Astrocyte of the cerebellum (primary cell): ENCODE measurements at places on chromosomes 5 and 9.

DNA sequence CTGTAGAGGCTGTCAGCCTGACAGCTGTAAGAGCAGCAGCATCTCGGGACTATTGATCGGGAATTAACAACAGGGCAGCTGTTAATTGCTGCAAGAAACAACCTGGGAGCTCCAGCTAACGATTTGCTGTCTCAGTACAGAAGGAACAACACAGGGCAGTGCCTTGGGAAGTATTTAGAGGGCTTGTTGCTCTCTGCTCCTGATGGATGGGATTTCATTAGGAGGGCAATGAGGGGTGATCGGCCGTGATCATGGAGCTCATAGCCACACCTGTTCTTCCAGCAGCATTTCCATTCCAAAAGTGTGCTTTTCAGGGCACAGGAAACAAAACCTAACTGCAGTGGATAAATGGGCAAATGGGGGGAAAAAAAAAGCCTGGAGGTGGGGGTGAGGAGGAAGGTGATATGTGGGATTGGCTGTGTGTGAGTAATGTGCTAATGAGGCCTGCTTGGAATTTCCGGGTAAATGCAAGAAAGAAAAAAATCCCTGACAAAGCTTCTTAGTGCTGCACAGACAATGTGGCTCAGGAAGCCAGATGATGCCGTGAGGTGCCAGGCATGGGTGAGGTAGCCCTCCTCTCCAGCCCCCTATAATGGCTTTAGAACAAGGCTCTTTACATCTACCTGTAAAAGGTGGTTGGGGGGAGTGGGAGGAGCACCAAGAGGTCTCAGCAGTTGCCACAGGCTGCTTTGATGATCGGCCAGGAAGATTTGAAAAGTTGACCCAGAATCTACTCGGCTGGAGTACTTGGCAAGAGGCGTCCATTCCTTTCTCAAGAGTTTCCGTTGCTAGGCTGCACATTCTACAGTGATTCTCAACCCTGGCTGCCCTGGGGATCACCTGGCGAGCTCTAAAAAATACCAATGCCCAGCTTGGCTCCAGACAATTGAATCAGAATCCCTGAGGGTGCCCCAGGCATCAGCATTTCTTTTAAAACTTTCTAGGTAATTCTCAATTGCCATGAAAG lies 139.5 kb upstream of the KLF9 start:
- peak; percentile 70 for DNase-seq

GRCh38 chr5:1394881-1395860 lies 50.1 kb downstream of the SLC6A3 start:
- DNase-seq: no peak

DNA sequence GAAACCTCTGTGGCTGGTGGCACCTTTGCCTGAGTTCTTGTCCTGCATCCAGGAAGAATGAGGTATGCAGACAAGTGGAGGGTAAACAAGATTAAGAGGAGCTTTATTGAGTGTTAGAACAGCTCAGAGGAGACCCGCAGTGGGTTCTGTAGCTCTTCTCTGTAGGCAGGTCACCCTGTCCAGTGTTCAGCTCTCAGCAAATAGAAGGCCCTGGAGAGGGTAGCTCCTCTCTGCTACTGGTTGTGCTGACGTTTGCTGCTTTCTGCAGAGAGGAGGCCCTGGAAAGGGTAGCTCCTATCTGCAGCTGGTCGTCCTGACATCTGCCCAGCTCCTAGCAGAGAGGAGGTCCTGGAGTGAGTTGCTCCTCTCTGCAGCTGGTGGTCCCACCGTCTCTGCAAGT lies 96.8 kb upstream of the CCDC112 start:
- DNase-seq: no peak

- no peak for DNase-seq
Measured at GRCh38 chr5:67827541-67827940, 388.0 kb upstream of the PIK3R1 start.

GRCh38 chr5:92998456-92998855 lies 582.6 kb downstream of the NR2F1-AS1 start:
- DNase-seq: no peak

DNA sequence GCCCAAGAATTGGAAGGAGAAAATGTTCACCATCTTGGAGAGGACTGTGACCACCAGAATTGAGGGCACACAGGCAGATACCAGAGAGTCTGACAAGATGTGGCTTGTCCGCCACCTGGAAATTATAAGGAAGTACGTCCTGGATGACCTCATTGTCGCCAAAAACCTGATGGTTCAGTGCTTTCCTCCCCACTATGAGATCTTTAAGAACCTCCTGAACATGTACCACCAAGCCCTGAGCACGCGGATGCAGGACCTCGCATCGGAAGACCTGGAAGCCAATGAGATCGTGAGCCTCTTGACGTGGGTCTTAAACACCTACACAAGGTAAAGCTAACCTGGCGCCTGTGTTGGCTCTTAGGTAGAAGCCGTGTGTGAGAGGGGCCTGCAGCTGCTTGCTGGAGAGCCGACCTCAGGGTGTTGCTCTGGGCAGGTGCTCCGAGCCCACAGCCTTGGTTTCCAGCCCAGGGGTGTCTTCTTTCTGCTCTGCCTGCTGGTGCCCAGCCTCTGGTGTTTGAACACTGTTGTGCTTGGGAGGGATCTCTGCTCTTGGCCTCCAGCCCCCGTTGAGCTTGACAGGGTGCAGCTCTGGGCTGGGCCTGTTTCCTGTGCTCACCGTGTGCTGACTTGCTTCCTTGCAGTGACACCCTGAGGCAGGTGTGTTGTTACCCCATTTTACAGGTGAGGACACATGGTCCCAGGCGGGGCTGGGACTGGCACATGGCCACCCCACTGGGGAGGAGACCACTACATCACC lies 10.9 kb downstream of the EXOC3 start:
- DNase-seq: no peak

- DNase-seq: no peak
Measured at GRCh38 chr9:117249799-117250198, 165.1 kb downstream of the ASTN2 start.
